A549 treated with RU486 at 1 μM for 4 hours (cell line): ENCODE measurements at places on chromosomes 5 and 9. TPM values are rescaled to one million over a fixed set of nuclear protein-coding genes. Genes with fewer than 3 reads are reported as not detected.

OR1J2 gene
- not detected in 5 replicates for total RNA-seq

SMIM33 gene
- not detected in 5 replicates for total RNA-seq

FAM221B gene
- total RNA-seq: not detected in 5 replicates

NR5A1 gene
- 0.03 to 0.05 TPM in 2 of 5 replicates, not detected in the others for total RNA-seq

NR2F1-AS1 gene
- total RNA-seq: 3.6 to 6.3 TPM (median 4.0 TPM) in 5 replicates

CFAP90 gene
- 0.45 to 0.96 TPM (median 0.61 TPM) in 5 replicates for total RNA-seq

PCDHGA10 gene
- not detected in 5 replicates for total RNA-seq

PLPPR1 gene
- not detected in 5 replicates for total RNA-seq

NRG2 gene
- 1.8 to 2.8 TPM (median 2.1 TPM) in 5 replicates for total RNA-seq

CARD9 gene
- total RNA-seq: 0.42 to 1.9 TPM (median 0.95 TPM) in 5 replicates

PCDHB8 gene
- 0.25 to 0.43 TPM (median 0.34 TPM) in 5 replicates for total RNA-seq

PCDHGA6 gene
- 0.14 to 0.27 TPM (median 0.23 TPM) in 5 replicates for total RNA-seq

SPATA31E1 gene
- total RNA-seq: not detected in 5 replicates

PCDHA12 gene
- 1.9 to 3.0 TPM (median 2.7 TPM) in 5 replicates for total RNA-seq

KCNV2 gene
- total RNA-seq: not detected in 5 replicates

LCN1 gene
- not detected in 5 replicates for total RNA-seq

SHISAL2B gene
- total RNA-seq: not detected in 5 replicates

C9 gene
- total RNA-seq: not detected in 5 replicates

FOCAD gene
- 16.6 to 19.4 TPM (median 17.2 TPM) in 5 replicates for total RNA-seq

C5orf46 gene
- total RNA-seq: not detected in 5 replicates

TMOD1 gene
- total RNA-seq: 2.3 to 3.3 TPM (median 2.6 TPM) in 5 replicates

BHMT2 gene
- 0.15 TPM in 1 of 5 replicates, not detected in the others for total RNA-seq

GRXCR2 gene
- total RNA-seq: not detected in 5 replicates

DIRAS2 gene
- 0.02 TPM in 1 of 5 replicates, not detected in the others for total RNA-seq

IL4 gene
- not detected in 5 replicates for total RNA-seq

CDKN2A gene
- total RNA-seq: not detected in 5 replicates

ZNF474 gene
- total RNA-seq: 0.15 to 0.32 TPM (median 0.21 TPM) in 5 replicates

JMY gene
- total RNA-seq: 1.7 to 3.8 TPM (median 3.5 TPM) in 5 replicates

ADAMTS13 gene
- total RNA-seq: 0.33 to 0.97 TPM (median 0.46 TPM) in 5 replicates

SPOCK1 gene
- total RNA-seq: 13.0 to 21.8 TPM (median 16.0 TPM) in 5 replicates
